Activated CD4-positive, alpha-beta T cell treated with anti-CD3 and anti-CD28 coated beads for 36 hours (primary cell): ENCODE measurements at places on chromosomes 4 and X. TPM values are rescaled to one million over a fixed set of nuclear protein-coding genes. Genes with fewer than 3 reads are reported as not detected.

DNA sequence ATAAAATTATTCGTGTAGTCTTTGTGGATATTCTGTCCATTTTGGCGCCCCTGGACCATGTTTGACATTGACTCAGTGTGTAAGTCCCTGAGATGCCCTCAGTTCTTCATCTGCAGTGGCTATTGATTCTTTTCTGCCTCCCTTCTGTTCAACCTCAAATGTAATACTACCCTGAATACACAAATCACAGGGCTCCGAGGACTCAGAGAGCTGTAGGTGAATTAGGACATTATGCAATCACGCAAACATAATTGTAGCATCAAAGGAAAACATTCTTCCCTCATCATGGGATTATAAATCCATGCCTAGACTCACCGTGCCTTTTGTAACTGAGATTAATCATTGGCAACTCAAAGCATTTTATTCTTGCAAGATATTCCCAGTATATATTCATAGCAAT, 161.4 kb upstream of the PACRGL start:
- DNase-seq: no peak

- DNase-seq: no peak
Observed at GRCh38 chrX:15310117-15310516, 5.3 kb downstream of the ASB11 start.

- no peak for DNase-seq
Observed at GRCh38 chr4:94177822-94178221, 29.8 kb upstream of the SMARCAD1 start.

DNA sequence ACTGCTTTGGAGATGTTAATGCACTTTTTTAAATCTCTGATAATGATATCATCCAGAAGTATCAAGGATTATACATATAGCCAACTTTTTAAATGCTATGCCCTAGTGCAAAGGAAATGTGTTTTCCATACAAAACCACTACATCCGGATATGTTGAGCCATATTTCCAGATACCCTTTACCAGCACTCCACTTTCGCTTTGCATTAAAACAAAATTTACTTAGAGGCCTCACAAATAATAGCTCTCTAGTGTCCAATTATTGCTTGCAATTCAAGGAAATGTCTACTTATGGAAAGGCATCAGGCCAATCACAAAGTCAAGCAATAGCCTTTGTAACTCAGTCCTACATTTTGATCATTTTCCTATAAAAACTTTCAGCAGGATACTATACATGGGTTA, 1072.8 kb upstream of the INTU start:
- DNase-seq: no peak

DNA sequence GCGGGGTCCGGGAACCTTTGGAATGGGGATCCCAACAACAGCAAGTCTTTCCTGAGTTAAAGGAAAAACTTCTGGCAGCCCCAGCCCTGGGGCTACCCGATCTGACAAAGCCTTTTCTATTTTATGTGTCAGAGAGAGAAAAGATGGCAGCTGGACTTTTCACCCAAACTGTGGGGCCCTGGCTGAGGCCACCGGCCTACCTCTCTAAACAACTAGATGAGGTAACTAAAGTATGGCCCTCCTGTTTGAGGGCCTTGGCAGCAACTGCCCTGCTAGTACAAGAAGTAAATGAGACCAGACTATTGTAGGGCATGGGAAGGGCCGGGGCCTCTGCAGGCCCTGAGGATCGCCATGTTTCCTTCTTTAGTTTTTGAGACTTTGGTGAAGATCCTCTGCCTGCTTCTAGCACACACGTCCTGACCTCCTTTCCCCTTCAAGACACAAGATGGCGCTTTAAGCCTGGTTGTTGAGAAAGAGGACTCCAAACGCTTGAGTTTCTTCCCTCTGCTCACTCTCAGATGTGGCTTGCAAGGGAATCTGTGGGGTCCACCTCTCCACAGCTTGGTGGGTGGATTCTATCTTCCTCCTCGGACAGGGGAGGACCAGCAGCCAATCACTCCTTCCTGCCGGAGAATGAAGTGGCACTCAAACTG, 18.5 kb upstream of the DRD5 start:
- DNase-seq: peak; percentile 57

GRCh38 chrX:154539077-154539476, 7.6 kb downstream of the G6PD start:
- DNase-seq: no peak

DNA sequence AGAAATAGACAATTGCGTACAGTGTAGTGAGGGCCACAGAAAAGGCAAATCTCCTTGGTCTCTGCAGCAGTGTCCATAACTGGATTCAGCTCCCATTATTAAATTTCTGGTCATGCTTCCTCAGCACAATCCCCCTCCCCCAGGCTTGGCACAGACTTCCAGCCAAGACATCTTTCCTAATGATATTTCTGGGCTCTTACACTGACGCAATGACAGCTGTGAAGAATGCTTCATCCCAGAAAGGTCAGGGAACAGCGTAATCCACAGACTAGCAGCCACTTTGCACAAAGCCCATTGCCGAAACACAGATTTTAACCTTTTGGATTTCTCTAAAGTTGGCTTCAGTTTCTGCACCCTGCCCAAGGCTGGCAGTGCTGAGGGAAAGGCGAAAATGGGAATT, 597.6 kb upstream of the CPEB2 start:
- DNase-seq: no peak

DNA sequence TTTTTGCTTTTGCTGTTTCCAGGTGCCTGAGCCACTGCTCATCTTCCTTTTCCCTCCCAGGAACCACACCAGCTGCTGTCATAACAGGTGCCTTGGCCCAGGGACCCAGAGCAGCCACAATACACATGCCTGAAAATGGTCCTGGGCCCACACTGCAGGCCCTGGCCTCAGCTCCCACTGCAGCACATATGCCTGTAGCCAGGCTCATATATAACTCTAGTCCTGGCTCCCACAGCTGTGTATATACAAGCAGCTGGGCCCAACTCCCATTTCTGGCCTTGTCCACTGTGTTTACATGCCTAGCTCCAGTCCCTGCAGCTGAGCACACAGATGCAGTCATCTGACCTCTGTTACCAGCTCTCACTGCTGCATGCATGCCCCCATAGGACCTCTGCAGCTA, 930.5 kb downstream of the ADGRL3 start:
- no peak for DNase-seq

- no peak for DNase-seq
Observed at GRCh38 chr4:67721770-67722597, 21.0 kb upstream of the UBA6 start.

DNA sequence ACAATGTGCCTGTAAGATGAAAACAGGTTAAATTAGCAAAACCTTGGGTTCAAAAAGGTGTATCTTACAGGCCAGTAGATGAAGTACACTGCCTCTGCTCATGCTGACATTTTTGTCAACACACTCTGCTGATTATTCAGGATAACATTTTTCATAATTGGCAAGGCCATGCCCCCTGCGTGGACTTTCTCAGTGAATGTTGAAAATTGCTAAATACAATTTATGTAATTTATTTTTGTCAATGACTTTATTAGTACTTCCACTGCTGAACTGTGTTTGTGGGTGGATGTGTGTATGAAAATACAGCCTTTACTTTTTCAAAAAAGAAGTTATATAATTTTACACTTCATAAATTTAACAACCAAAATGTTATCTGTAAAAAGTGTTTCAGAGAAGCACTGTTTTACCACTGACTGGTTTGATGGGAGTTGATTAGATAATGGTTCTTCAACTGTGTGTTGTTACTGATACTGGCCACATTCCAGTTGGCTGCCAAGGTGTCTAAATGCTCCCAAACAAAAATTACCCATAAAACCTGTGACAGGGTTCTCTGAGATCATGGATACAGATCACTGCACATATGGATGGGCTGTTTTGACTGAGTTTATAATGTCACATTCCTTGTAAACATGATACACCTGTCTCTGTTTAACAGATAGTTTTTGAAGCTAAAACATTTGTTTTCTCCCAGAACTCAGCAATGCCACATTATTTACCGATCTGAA, 151.9 kb upstream of the SLC7A11 start:
- no peak for DNase-seq

- DNase-seq: no peak
Observed at GRCh38 chr4:102196221-102196620, 149.1 kb downstream of the SLC39A8 start.

DNA sequence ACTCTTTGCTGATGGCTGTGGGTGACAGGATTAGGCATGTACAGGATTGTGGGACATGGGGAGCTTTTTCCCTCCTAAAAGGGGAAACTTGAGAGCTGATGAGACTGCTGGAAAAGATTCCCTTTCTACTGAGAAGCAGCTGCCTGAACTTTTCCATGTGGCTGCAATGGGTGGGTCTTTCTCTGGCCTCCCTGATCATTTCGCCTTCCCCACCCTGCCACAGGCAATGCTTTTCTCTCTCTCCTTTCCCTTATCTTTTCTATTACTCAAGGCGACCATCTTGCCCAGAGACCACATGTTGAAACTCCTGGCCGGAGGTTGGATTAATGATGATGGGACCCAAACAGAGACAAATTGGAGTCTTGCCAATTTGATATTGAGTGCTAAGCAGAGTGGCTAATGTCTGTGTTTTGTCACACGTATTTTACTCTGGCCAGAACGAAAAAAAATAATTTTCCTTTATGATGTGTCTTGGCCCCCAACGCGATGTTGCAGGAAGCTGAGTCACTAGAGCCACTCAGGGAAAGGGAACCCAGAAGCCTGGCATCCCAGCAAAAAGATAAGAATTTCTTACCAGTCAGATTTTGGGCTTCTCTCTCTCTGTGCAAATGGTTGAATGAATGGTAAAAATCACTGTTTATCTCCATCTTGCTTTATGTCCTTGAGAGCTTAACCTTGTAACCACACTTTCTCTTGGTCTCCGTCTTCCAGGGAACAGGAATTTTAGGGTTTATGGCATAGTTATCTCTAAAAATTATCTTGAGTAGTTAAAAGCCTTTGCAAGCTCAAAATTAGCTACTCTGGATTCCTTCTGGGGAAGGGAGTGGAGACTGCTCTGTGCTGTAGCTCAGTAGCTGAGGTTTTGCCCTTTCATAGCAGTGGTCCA, 19.4 kb upstream of the ATP8A1 start:
- DNase-seq: no peak

GRCh38 chrX:154800478-154801210, 4.6 kb downstream of the MPP1 start:
- DNase-seq: no peak

- DNase-seq: no peak
Observed at GRCh38 chrX:95427389-95427788, 1257.3 kb upstream of the DIAPH2 start.

GRCh38 chr4:48986654-48987164, 634 bp downstream of the CWH43 start:
- DNase-seq: no peak

DNA sequence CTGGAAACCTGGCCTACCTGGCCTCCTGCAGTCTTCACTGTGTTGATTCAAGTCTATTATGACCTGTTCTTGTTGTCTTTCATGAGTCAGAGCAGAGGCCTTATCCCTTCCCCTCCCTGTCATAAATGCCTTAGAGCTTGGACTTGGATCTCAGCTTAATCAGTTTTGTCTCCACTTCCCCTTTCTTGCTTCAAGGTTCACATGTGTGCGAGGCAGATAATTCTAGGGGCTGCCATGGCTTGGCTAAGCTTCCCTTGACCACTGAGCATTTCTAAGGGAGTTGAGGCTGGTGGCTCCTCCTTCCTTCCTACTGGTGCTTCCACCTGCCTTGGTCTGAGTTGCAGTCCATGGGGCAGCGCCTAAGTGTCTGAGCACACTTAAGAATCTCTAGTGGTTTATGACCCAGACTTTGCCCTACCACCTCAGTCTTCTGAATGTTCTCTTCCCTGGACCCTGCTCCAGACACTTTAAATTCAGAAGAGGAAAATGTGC, 1.7 kb upstream of the HEPH start:
- no peak for DNase-seq

DNA sequence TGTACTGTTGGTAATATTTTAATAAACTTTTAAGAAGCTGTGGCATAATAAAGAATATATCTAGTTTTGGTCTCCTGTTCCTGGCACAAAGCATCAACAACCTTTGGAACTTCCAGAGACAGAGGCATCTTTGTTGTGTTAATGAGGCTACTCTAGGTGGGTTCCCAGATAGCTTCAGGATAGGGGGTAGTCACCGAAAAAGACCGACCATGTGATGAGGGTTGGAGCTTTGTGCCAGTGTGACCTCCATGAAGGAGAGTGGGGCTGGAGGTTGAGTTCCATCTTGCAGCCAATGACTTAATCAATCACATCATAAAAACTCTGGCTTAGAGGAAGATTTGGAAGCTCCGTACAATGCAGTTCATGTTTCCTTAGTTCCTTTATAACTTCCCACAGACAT, 9.9 kb downstream of the PPAT start:
- DNase-seq: no peak

DNA sequence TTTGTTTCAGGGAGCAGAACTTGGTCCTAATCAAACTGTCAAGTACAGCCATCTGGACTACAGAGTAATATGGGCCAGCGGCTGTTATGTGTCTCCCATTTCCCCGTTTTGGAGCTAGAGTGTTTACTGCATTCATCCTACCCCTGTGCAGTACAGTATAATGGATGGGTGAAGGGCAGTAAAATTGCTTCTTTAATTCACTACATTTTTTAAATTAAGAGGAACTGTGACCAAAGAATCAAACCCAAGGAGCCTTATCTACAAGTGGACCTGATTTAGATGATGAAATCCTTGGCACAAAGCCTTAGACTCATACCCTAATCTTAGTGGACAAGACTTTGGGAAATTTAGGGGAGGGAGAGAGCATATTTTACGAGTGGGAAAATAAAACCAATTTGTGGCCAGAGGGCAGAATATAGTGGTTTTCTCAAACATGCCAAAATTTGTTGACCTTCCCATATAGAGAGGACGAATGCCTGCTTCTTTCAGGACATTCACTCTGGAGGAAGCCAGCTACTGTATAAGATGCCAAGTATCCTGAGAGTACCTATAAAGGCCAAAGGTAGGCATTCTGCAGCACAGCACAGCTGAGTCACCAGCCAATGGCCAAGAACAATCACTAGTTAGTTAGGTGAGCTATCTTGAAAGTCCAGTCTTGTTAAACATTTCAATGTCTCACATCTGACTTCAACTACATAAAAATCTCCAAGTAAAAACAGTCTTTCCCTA, 253.8 kb upstream of the KCNIP4 start:
- no peak for DNase-seq

BGN gene
- total RNA-seq: not detected

PITX2 gene
- not detected for total RNA-seq

SULT1B1 gene
- total RNA-seq: 2.9 TPM

DCAF4L1 gene
- 0.19 TPM for total RNA-seq

SCML2 gene
- total RNA-seq: 3.1 TPM

ARL9 gene
- 0.25 TPM for total RNA-seq

CPZ gene
- not detected for total RNA-seq

ASB12 gene
- not detected for total RNA-seq

MBTPS2 gene
- total RNA-seq: 6.9 TPM
